ENCODE measurements at places on chromosomes 12 and 14.

GRCh38 chr14:28130610-28131284, 635.8 kb upstream of the FOXG1 start:
- DNase-seq = no peak

GRCh38 chr12:89848732-89849131, 140.1 kb upstream of the ATP2B1 start:
- no peak for DNase-seq

DNA sequence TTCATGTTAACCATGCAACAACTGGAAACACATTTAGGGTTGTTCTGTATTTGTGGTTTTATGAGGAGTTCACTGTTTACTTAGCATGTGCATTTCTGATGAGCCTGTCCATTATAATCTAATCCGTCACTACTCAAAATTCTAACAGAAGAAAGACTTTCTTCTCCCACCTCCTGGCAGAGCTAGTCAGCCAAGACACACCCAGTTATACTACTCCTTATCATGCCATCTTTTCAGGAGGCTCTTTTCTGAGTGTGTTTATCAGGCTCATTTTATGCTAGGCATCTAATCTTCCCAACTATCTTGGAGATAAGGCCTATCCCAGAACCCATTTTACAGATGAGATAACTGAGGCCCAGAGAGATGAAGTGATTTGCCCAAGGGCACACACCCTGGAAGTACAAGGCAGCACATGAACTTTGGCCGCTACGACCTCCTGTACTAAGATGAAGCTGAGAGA, 10.4 kb upstream of the MED13L start:
- DNase-seq = no peak

- DNase-seq = no peak
Observed at GRCh38 chr14:42323426-42323825, 716.8 kb downstream of the LRFN5 start.

DNA sequence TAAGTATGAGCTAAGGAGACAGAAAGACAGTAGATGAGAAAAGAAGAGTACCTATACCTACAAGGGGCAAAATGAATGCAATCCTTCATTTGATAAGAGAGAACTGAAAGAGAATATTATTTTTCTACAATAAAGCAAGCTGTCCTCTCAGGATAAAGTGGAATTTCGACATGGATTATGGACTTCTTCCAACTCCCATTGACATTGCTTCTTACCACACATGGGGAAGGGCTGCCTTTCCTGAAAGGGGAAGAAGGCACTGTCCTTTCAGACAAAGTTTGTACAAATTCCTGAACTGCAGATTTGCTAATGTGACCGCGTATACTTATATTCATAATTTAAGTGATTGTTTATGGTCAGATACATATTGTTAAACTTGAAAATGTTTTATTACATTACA, 4.3 kb upstream of the HEBP1 start:
- DNase-seq = no peak

- no peak for DNase-seq
Observed at GRCh38 chr12:110697236-110697635, 8.3 kb upstream of the HVCN1 start.

- no peak for DNase-seq
Observed at GRCh38 chr12:91423693-91424050, 241.1 kb upstream of the DCN start.

GRCh38 chr12:16939871-16940306, 333.9 kb upstream of the LMO3 start:
- no peak for DNase-seq

DNA sequence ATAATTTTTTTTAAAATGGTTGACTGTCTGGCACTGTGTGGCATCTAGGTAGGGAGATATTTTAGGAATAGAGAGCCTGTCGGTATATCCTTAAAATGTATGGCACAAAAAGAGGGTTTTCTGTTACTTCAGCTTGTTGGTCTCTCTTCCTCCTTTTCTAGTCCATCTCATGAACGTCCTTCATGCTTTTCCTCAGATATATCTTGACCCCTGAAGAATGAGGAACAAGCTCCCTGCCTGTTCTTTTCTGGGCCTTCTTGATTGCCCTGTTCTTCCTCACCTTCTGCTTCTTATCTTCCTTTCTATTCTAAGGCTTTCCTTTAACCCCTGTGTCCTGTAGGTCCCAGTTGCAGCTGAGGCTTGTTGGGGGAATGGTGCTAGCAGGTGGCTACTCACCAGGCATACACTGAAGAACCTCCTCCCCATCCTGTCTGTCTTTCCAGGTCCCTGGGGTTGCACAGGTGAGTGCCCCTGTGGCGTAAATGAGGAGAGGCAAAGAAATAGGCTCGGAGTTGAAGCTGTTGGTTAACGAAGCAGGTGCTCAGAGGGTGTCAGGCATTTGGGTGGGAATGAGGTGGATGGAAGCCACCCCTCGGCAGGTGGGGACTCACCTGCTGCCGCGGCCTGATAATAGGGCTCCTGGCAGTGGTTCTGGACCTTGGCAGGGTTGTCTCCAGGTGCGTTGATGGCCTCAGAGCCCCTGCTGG, 7.2 kb upstream of the C1R start:
- DNase-seq = no peak

DNA sequence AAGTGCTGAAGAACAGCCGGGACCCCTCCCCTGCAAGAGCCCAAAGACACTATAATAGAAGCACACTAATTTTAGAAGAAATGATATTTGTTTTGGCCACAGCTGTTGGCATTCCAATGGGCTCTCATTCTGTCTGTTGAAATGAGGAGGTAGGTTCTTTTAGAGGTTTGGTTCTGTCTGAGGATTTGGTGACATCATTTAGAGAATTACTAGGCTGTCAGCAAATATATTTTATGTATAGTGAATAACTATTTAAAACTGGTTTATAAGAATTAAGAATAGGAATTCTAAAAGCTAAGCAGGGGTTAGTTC, 200.7 kb upstream of the SLC38A2 start:
- no peak for DNase-seq

DNA sequence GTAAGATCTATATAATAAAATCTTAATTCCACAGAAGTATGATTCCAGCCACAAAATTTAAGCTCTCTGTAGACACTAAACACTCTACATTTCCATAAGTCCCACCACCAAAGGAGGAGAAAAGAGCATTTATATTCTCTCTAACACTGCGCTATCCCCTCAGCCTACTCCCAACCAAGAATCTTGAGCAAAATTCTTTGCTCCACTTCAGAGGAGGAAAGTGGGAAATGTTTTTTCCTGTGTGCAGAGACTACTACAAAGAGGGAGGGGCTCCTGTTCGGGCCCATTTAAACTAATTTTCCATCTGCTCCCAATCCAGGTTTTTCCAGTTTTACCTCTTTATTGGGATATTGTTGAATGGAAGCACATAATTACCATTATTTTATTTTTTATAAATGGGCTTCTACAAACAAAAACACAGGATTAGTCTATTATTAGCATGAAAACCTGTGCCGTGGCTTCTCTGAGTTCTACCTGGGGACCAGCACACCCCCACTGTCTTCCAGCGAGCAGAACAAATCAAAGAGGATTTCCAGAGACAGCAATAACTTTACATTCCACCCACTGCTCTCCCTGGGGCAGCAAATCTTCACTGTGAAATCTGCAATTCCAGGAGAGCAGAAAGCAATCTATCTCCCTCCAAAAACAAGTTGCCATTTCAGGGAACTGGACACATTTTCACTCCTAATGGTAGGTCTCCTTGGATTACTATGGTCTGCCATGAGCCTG, 174.0 kb downstream of the DAD1 start:
- DNase-seq = no peak

- DNase-seq = peak; percentile 17
Observed at GRCh38 chr12:92030618-92031017, 115.0 kb downstream of the BTG1 start.

GRCh38 chr12:27524494-27524835, 459 bp downstream of the PPFIBP1 start:
- no peak for DNase-seq

DNA sequence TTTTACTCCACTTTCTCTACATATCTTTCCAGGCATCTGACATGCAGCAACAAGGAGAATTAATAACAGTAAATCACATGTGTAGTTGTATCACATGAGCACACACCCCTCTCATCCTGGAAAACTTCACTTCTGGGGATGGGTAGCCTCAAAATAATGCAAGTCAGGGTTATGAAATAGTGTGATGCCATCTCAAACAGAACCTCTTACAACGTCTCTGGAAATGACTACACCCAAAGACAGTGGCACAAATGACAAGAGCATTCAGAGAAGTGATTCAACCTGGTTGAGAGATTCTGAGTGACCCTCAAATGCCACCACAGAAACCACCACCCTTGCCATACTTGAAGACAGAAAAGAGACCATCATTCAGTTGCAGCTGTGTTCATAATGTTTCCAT, 2.8 kb downstream of the DIO2 start:
- DNase-seq = no peak

DNA sequence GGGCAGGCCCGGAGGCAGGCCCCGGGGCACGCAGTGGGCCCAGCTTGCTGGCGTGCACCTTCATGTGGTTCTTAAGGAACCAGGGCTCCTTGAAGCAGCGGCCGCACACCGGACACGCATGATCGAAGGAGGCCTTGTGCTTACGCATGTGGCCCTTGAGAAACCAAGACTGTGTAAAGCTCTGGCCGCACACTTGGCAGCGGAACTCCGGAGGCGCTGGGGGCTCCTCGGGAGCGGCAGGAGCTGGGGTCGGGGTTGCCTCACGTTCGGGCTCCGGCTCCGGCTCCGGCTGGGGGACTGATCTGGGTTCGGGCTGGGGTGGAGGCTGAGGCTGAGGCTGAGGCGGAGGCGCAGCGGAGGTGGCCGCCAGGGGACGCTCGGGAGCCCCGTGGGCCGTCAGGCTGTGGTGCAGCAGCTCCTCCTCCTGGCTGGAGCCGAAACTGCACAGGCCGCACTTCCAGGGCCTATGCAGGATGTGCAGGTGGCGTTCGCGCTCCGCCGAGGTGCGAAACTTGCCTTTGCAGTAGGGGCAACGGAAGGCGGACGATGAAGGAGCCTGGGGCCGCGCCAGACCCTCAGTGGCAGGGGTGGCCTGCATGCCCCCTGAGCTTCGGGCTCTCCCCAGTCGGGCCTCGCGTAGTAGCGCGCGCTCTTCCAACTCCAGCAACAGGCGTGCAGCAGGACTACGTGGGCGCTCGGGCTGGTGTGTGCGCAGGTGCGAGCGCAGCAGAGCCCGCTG, 6.0 kb downstream of the ZNF219 start:
- DNase-seq = peak; percentile 85

DNA sequence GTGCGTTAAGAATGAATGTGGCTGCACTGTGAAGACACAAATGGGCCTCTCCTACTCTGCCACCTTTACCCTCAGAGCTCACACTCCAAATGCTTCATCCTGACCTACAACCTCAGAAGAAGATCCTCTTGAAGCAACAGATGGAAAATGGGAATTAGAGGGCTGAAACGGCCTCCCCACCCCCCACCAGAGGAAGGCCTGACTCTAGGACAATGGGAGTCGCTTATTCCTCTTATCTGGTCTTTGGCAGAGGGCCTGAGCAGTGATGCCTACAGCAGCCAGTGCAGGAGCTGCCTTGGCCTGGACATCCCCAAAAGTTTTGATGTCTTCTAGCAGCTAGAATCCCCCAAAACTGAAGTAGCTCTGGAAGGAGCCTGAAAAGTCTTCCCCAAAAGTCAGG, 29.2 kb downstream of the BTBD7 start:
- no peak for DNase-seq

DNA sequence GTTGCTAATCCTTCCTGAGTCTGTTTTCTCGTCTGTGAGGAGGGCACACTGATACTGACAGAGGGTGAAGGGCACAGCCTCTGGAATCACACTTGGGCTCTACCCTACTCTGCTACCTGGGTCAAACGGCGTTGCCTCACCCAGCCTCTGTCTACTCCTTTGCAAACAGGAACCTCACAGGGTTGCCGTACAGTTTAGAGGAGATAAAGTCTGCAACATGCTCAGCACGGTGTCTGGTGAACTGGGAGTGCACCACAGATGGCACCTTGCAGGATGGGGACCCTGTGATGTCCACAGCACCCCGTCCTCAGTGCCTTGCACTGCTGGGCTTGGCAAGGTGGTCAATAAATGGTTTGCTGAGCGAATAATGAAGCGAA, 38.3 kb downstream of the TESC start:
- no peak for DNase-seq

GRCh38 chr14:68710776-68711175, 82.1 kb downstream of the ZFP36L1 start:
- DNase-seq = no peak

DNA sequence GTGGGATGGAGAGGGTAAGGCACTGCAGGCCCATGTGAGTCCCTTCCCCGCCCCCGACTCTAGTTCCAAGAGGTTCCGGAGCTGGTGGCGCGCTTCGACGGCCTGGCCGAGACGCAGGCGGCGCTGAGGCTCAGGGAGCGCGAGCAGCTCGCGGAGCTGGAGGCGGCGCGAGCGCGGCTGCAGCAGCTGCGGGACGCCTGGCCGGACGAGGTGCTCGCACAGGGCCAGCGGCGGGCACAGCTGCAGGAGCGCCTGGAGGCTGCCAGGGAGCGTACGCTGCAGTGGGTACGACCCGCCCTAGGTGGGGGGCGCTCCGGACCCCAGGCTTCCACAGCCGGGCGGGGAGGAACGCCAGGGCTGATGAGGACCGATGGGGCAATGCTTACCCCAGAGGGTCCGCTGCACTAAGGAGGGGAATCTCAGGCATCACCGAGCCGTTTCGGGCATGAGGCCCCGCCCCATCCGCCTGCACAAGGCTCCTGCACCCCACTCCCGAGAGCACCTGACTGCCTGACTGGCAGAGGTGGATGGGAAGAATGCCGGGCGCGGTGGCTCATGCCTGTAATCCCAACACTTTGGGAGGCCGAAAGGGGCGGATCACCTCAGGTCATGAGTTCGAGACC, 4.9 kb downstream of the CFAP73 start:
- DNase-seq = no peak

GRCh38 chr12:10753059-10753458, 29.9 kb upstream of the YBX3 start:
- no peak for DNase-seq

DNA sequence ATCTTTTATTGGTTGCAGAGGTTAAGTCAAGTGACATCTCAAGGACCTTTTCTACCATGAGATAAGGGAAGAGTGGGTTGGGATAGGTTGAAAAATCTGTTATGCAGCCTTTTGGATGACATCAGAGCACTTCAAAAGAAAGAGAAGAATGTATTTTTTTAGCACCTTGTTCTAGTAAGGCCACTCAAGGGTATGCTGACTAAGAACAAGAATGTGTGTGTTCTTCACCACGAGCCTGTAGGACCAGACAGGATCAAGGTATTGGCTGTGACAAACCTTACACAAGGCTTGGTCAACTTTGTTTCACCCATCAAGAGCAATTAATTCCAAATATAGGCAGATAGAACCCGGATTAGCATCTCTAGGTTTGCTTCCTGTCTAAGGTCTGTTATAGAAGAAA, 142.5 kb downstream of the SAMD4A start:
- DNase-seq = no peak

DNA sequence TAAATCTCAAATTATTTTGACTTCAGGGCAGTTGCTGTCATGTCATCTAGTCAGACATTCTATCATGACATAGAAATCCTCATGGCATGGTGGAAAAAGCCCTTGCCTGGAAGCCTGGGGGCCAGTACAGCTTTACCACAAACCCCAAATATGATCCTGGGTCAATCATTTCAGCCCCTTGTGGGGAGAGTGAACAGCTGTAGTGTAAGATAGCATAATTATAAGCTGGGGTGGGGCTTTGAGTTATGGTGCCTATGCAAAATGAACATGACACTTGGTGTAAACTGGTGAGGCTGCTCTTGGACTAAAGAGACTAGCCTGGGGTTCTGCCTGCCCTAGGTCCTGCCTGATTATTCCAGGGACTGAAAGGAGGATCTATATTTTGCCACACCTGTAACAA, 207.7 kb upstream of the DDHD1 start:
- no peak for DNase-seq

Measured in stimulated activated CD8-positive, alpha-beta memory T cell treated with anti-CD3 and anti-CD28 coated beads, Interleukin-4, amount 100 ng/mL, for 4 hours (primary cell).